Stimulated activated CD4-positive, alpha-beta T cell treated with anti-CD3 and anti-CD28 coated beads, TNF-alpha, amount 100 ng/mL, for 4 hours (primary cell): ENCODE measurements at places on chromosomes 5 and 9.

DNA sequence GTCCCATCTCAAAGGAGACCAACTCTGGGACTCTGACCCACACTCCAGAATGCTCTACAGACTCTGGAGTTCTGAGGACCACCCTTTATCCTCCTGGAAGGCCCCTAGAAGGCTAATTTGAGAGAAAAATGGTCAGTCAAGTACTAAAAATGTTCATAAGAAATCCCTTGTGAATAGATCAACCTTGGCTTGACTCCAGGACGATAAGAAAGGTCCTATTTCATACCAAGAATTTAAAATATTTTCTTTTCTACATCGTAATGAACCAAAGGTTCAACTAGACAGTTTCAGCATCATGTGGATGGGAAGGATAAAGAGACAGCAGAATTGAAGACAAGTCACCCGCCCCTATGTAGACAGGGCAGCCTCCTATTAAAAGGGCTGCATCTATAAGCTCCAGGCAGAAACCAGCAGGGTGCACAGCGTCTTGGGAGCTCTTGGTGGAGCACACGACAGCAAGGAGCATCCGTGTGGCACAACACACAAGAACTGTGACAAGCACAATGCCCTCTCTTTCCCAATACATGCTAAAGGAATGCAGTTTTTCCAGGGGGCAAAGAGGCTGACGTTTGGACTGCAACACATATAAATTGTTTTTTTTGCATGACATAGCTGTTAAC, 38.3 kb downstream of the RASEF start:
- DNase-seq, result no peak

- no peak for DNase-seq
Measured at GRCh38 chr5:83925955-83926337, 205.3 kb upstream of the HAPLN1 start.

- DNase-seq, result no peak
Measured at GRCh38 chr9:126609191-126609590, 4.5 kb upstream of the LMX1B start.

GRCh38 chr9:110278080-110278707, 21.9 kb upstream of the TXN start:
- no peak for DNase-seq

DNA sequence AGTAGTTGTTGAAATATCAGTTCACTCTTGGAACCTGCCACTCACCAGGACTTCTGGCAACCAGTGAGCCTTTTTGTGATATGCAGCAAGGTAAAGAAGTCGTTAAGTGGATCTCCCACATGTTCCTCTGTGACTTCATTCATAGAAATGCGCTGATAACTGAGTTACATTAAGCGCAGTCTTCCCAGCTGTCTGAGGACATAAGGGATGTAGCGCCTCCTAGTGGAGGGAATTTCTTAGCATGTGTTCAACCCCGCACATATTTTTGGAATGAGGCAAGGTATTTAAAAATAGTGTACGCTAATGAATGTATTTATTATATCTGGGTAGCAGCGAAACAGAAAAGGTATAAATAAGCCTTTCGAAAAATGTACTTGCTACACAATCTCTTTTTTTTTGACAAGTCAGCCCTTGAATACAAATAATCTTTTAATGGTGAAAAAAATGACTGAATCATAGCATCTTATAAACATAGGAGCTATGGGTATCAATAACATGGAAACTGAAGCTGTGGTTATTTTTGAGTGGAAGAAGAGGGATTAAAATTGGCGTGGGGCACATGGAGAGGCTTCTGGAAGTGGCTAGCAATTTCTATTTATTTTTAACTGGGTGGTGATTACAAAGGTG, 38.0 kb downstream of the PALM2AKAP2 start:
- no peak for DNase-seq

GRCh38 chr9:133506653-133507038, 18.1 kb downstream of the MYMK start:
- DNase-seq, result no peak

DNA sequence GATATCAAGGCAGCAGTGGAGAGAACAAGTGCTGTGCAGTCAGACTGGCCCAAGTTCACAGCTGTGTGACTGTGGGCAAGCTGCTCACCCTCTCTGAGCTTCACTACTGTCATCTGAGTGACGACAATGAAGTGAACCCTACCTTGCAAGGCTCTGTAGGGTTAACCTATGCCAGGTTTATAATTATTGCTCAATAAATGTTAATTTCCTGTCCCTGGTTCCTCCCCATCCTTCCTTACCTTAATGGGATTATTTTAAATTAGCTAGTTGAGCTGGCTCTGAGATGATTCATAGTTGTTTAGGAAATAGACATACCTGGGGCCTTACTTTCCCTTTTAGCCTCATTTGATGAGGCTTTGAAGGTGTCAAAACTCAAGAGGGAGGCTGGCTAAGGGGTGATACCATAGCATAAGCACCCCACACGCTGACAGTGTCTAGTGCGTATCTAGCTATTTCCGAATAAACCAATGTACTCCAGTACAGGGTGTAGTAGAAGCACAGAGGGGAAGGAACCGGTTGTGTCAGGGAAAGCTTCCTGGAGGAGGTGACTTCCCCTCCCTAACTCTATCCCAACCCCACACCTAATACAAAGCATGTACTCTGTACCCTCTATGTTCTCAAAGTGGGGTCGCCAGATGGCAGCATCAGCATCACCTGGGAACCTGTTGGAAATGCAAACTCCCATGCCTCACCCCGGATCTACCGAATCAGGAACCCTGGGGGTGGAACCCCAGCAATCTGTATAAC, 63.3 kb upstream of the SLC25A51 start:
- DNase-seq, result no peak

- no peak for DNase-seq
Measured at GRCh38 chr9:86091477-86091876, 7.9 kb downstream of the GOLM1 start.

- no peak for DNase-seq
Measured at GRCh38 chr9:135350003-135350315, 129.6 kb upstream of the PPP1R26 start.

- no peak for DNase-seq
Measured at GRCh38 chr5:6085341-6085860, 292.9 kb downstream of the MED10 start.

- no peak for DNase-seq
Measured at GRCh38 chr5:119512277-119512676, 60.0 kb downstream of the HSD17B4 start.

GRCh38 chr5:177310332-177310731, 1.4 kb downstream of the MXD3 start:
- DNase-seq, result no peak

DNA sequence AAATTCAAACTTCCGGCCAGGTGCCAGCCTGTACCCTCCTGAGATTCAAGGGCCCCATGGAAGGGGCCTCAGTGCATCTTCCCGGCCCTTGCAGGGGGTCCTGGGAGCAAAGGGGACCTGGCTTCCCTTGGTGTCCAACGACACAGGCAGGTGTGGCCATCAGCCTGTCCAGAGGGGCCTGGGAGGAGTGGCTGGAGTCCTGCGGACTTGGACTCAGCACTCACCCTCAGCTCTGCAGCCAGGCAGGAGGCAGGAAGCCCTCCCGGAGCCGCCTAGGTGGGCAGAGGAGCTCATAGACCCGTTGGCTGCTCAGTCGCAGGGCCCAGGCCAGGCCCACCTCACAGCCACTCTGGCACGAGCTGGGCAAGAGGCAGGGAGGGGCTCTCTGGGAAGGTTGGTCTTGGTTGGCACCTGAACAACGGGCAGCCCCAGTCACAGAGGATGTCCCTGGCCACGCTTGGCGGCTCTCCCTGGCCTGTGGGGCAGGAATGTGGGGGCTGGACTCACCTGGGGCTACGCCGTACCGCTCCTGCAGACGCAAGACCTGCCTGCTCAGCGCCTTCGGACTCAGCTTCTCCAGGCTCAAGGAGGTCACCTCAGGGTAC, 53.8 kb upstream of the NRARP start:
- DNase-seq, result no peak

- DNase-seq, result no peak
Measured at GRCh38 chr5:54905246-54905795, 80.1 kb downstream of the ESM1 start.

GRCh38 chr5:31866166-31866565, 227.2 kb downstream of the PDZD2 start:
- no peak for DNase-seq

DNA sequence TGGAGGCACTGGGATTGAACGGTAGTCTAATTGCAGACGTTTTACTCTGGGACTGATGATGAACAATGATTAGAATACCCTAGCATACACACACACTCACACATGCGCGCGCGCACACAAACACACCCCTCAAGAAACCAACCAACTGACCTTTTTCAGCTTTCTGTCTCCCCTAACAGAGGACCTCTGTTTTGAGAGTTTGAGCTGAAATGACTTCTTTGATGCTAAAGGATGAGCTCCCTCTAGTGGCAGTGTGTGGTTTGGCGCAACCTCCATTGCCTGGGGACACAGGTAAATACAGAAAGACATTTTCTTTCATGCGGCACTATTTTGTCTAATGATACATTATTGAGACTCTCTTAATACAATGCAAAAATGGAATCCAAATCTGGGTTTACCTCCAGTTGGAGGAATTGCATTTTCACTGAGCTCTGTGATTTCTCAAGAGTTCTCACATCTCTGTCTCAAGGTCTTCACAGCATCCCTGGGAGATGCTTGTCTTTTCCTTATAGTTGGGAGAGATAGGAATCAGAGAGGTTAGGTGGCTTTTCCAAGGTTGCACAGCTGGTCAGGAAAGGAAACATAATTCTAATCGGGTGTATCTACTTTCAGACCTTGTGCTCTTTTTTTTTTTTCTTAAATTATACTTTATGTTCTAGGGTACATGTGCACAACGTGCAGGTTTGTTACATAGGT, 187.5 kb downstream of the TMEM38B start:
- DNase-seq, result peak; percentile 17

- DNase-seq, result no peak
Measured at GRCh38 chr5:80184235-80185023, 71.4 kb downstream of the SERINC5 start.

- DNase-seq, result no peak
Measured at GRCh38 chr9:106974341-106974740, 111.4 kb downstream of the ZNF462 start.

- DNase-seq, result no peak
Measured at GRCh38 chr5:81187885-81188284, 45.2 kb upstream of the CKMT2 start.

DNA sequence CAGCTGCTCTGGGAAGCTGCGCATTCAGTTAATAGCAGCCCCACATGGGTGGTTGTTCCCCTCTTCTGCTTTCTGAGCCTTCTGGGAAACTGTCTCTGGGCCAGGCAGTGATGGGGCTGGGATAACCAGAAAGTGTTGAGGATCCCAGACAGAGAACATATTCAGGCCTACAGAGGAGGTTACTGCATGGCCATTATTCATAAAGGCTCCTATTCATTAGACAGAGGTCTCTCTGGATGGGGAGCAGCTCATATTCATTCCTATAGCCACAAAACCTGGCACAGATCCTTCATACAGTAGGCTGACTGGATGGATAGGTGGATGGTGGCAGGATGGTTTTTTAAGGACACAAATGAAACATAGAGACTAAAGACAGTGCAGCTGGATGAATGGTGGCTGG, 76.3 kb downstream of the HSPA4 start:
- DNase-seq, result no peak

GRCh38 chr5:106006242-106006641, 1664.5 kb downstream of the EFNA5 start:
- no peak for DNase-seq

DNA sequence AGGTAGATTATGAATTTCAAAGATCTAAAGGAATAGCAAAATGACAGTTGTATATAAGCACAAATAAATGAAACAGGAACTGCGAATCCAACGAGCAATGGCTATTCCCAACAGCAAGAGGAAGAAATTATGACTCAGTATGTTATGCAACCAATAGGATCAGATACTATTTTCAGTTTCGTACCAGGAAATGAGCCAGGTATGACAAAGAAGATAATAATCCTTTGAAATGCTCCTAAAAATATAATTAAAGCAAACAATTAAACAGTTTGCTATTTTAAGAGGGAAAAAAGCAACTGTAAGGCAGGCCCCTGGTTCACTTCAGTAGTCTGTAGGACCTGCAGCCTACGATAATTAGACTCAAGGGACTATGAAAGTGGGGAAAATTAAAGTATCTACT, 58.9 kb downstream of the AUH start:
- no peak for DNase-seq

GRCh38 chr5:11904265-11904906, at the start of gene CTNND2:
Gene CTNND2, minus strand, starts transcription at chr5:11904446. Its CDS starts 593 bp downstream, at chr5:11903853.
- no peak for DNase-seq

DNA sequence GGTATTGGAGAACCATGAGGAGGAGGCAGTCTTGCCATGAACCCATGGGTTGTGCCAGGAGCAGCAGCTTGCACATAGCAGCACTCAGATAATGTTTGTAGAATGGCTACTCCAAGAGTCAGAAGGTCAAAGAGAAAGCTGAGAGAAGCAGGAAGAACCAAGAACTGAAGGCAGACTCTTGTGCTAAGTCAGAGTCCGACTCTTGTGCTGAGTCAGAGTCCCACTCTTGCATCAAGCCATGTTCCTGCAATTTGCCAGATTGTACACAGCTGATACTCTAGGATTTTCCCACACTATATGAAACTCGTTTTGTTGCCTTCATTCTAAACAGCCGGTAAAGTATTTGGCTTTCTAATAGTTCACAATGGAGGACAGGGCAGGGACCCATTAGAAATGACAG, 26.2 kb upstream of the HSPA9 start:
- no peak for DNase-seq

- DNase-seq, result no peak
Measured at GRCh38 chr5:174397206-174397605, 327.2 kb upstream of the MSX2 start.

DNA sequence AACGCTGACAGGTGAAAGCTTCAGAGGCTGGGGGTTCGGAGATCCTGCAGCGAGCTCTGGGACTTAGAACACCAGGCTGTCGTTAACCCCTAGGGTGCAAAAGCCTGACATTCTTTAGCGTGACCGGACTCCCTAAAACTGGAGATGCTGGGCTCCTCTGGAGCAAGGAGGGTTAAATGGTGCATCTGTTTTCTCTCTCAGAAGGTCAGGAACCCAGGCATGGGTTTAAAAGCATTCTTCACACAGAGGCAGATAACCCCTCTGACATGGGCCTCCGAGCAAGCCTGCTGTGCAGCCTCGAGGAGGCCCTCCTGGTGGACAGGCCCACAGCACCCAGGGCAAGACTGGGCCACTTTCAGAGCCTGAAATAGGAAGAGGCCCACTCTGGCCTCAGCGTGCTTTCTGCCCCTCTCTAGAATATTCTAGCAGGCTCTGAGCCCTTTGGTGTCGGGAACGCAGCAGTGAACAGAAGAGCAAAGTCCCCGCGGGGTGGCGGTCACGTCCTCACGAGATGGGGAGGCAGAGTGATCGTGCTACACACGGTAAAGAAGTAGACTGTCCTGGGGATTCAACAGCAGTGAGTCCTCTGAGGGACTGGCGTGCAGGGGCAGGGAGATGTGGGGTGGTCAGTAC, 124.8 kb downstream of the COL23A1 start:
- DNase-seq, result no peak

DNA sequence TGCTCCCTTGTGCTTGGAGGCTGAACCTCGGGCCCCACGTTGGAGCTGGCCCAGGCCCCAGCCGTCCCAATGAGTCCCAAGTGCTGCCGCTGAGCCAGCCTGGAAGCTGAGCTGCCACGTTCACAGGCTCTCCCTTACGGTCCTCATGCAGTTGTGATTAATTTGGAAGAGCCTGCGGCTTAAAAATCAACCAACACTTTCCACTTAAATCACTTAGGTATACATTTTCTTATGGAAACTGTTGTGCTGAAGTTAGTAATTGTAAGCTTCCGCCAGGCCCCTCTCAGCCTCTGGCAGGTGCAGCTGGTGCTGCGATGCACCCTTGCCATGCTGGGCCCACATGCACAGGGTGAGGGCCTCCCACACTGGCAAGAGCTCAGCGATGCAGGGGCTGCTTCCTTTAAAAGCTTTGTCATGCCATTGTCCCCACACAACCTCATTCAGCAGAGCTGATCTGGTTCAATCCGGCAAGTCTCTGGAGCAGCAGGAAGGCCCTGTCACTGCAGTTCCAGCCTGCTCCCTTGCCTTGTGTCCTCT, 61.0 kb downstream of the IPPK start:
- no peak for DNase-seq
